ENCODE measurements at places on chromosomes 16 and 17.
A peak's percentile ranks its signal among the peaks of the same experiment; 100 is the strongest.

DNA sequence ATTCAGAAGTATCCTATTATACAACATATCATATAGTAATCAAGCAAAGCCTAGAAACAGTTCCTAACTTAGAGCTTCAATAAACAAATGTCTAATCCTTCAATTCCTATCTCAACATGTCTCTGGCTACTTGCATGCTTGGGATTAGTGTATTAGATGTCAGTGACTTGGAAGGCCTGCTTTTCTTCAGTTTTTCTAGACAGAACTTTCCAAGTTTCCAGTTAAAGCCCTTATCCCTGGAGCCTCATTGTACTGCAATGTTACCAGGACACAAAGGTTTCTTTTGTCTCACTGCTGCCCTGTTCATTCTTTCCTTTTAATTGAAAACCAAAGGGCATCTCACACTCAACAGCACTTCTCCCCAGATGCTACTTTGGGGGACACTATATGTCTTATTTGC lies 16.5 kb downstream of the PSME3IP1 start:
- DNase-seq, result no peak

- DNase-seq, result no peak
Observed at GRCh38 chr17:78475211-78475610, 96.8 kb downstream of the PGS1 start.

DNA sequence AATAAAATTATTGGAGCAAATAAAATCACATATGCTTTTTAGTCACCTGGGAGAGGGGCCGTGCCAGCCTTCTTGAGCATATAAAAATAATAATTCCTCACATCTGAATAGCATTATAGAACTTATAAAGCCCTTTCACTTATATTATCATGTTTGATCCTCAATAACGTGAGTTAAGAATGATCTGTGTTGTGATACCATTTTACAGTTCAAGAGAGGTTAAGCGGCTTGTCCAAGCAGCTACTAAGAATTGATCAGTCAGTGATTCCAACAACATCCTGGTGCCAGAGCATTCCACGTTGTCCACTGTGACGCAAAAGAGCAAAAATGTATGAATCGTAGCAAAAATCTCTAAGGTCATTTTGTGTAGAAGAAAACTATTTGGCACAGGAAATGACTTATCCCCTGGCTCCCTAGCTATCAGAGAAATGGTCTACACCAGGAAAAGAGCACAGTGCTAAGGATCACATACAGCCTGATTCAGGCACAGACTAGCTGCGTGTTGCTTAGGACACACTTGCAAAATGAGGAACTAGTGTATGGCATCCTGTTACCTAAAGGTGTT lies 33.0 kb downstream of the ANKFN1 start:
- DNase-seq, result no peak

GRCh38 chr17:33949100-33949499 lies 306.0 kb upstream of the CCL2 start:
- no peak for DNase-seq

- no peak for DNase-seq
Observed at GRCh38 chr17:57589151-57590034, 155.7 kb downstream of the CCDC182 start.

GRCh38 chr17:17207998-17208397 lies 1.9 kb upstream of the PLD6 start:
- DNase-seq, result no peak

DNA sequence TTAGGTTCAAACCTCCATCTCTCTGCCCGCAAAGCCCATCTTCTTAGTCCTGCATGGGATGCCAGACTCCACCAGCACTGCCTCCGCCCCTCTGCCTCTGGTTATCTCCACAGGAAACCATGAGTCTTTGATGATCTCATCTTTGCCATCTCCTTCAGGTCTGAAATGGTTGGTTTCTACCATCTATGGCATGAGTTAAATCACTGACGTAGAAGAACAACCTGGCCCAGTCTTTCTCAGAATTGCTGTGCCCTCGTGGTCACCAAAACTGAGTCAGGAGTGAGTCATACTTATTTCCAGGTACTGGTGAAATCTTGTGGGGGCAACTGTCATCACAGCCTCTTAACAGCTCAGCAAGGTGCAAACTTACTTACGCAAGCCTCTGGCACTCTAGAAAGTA lies 468.7 kb upstream of the C16orf82 start:
- no peak for DNase-seq

GRCh38 chr16:1494129-1494640 lies 1.0 kb downstream of the TELO2 start:
- DNase-seq, result no peak

DNA sequence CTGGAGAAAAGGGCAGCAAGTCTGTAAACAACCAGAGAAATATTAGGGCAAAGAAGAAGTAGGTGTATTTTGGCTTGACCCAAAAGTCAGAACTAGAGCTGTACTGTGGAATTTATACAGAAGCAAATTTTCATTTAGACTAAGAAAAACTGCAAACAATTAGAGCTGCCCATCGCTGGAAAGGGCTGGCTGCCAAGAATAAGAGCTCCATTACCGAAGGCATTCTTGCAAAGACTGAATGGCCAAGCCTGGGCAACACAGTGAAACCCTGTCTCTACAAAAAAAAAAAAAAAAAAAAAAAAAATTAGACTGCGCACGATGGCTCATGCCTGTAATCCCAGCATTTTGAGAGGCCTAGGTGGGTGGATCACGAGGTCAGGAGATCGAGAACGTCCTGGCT lies 53.9 kb upstream of the TMC5 start:
- no peak for DNase-seq

GRCh38 chr16:11231367-11231970 lies 24.5 kb downstream of the SOCS1 start:
- no peak for DNase-seq

- no peak for DNase-seq
Observed at GRCh38 chr17:27810211-27810901, 10.0 kb upstream of the NOS2 start.

GRCh38 chr17:14547016-14547415 lies 246.1 kb downstream of the HS3ST3B1 start:
- DNase-seq, result no peak

DNA sequence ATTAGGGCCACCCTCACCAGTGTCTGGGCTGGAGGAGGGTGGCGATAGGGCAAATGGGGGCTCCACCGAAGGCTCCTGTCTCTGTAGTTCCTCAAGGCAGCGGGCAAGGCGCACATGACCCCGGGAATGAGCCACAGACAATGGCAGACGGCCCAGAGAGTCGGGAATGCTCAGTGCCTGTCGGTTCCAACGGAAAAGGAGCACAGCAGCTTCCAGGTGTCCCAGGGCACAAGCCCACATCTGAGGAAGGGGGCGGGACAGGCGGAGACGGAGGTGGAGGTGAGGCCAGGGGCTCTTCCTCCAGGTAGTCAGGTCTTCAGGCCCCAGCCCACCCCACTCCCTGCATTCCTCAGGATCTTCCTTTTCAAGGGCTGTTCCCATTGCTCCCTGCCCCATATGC lies 5.1 kb upstream of the SPAG7 start:
- no peak for DNase-seq

GRCh38 chr16:55711959-55712876 lies 56.4 kb downstream of the SLC6A2 start:
- DNase-seq, result peak; percentile 18

DNA sequence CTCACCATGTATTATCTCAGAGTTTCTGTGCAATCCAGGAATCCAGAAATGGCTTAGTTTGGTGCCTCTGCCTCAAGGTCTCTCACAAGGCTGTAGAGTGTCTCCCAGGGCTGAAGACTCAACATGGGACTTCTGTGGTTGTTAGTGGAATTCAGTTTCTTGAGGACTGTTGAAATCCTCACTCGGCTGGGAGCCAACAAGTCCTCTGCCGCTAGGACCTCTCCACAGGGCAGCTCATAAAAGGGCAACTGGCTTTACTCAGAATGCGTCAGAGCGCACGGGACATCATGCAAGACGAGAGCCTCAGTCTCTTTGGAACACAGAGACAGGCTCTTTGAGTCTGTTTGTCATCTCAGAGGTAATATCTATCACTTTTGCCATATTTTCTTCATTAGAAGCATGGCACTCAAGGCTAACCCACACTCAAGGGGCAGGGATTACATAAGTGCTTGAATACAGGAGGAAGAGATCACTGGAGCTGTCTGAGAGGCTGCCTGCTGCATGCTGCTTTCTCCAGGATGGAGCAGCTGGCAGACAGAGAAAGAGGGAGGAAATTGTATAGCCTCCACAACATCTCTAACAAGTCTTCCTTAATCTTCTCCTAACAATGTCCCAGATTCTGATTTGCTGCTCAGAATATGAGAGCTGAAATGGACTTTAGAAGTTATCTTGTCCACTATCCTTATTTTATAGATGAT lies 97.5 kb upstream of the ASIC2 start:
- no peak for DNase-seq

DNA sequence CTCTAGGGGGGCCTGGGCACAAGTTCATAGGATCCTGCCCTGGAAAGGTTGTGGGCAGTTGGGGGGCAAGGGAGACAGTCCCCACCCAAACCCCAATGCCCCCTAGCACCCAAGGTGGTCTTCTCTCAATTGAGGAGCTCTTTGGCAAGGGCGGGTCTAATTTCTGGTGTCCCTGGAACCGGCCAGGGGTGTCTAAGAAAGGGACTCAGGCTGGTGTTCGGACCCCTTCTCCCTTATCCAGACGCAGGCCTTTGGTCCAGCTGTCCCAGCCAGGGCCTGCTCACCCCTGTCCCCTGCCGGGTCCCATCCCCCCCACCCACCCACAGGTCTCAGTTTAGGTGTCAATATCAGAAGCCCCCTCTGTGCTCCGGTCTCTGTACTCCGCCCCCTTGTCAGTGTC lies 860 bp upstream of the ARHGDIG start:
- no peak for DNase-seq

- DNase-seq, result no peak
Observed at GRCh38 chr16:12429756-12430155, 373.9 kb downstream of the CPPED1 start.

GRCh38 chr16:19505600-19506303 lies 16.1 kb downstream of the GDE1 start:
- DNase-seq, result no peak
